ENCODE measurements at places on chromosomes 13 and 19.
A peak's percentile ranks its signal among the peaks of the same experiment; 100 is the strongest.

- no peak overlapping the region for H3K4me3 ChIP-seq
- H3K4me1 ChIP-seq = no peaks in the 10 kb centered on the region
- H3K27ac ChIP-seq = no peak overlapping the region
- no peaks in the 10 kb centered on the region for H3K27me3 ChIP-seq
- no peaks in the 10 kb centered on the region for H3K36me3 ChIP-seq
Observed at GRCh38 chr13:32092496-32092895, 60.9 kb downstream of the FRY start.

DNA sequence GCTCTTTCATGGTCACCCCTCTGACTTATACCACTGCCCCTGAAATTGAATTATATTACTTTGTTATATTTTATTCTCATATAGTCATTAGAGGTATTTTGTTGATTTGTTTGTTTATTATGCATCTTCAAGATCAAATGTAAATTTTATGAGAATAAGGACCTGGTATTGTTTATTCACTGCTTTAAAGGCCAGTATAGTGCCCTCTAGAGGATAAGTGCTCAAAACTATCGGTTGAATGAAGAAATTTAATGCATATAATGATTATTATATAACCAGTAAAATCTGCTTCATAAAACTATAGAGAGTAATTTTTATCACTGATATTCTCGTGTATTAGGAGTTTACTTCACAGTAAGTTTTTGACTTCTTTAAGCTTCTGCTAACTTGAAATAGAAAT lies 1401.9 kb downstream of the SLITRK1 start:
- no peaks in the 10 kb centered on the region for H3K4me1 ChIP-seq
- H3K27ac ChIP-seq = no peak overlapping the region

DNA sequence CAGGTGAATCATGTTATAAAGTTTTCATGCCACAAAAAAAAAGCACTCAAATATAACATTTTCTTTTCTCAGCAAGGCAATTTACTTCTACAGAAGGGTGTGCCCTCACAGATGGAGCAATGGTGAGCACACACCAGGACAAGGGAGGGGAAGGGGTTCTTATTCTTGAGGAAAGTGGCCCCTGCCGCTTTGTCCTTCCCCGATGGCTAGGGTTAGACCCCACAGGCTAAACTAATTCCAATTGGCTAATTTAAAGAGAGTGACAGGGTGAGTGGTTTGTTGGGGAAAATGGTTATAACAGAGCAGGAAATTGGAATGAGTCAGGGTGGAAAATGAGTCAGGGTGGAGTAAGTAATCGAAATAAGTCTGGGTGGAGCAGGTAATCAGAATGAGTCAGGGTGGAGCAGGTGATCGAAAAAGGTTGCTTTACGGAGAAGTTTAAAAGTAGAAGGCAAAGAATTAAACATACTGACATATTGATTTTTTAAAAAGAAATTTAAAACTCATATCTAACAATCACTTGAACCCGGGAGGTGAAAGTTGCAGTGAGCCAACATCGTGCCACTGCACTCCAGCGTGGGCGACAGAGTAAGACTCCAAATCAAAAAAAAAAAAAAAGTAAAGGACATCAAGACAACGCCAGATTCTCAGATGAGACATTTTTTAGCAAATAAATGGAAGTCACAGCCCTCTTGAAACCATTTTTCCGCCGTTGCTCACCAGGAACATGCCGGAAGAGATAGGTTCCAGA lies 813 bp downstream of the ZNF562 start:
- H3K36me3 ChIP-seq = peaks cover 5% of the 10 kb centered on the region
- peak overlapping the region; percentile 79 for H3K4me3 ChIP-seq
- DNase-seq = no peak
- H3K4me1 ChIP-seq = peaks cover 15% of the 10 kb centered on the region
- H3K27me3 ChIP-seq = no peaks in the 10 kb centered on the region
- peak overlapping the region; percentile 95 for H3K27ac ChIP-seq

- H3K4me1 ChIP-seq = no peaks in the 10 kb centered on the region
- no peak for DNase-seq
- H3K4me3 ChIP-seq = no peak overlapping the region
- no peaks in the 10 kb centered on the region for H3K27me3 ChIP-seq
- no peaks in the 10 kb centered on the region for H3K36me3 ChIP-seq
Observed at GRCh38 chr13:85508683-85509329, 290.4 kb downstream of the SLITRK6 start.

GRCh38 chr13:106802917-106803316 lies 235.0 kb upstream of the ARGLU1 start:
- no peak for DNase-seq
- H3K36me3 ChIP-seq = no peaks in the 10 kb centered on the region
- H3K4me1 ChIP-seq = no peaks in the 10 kb centered on the region
- H3K27me3 ChIP-seq = peaks cover under 1% of the 10 kb centered on the region

DNA sequence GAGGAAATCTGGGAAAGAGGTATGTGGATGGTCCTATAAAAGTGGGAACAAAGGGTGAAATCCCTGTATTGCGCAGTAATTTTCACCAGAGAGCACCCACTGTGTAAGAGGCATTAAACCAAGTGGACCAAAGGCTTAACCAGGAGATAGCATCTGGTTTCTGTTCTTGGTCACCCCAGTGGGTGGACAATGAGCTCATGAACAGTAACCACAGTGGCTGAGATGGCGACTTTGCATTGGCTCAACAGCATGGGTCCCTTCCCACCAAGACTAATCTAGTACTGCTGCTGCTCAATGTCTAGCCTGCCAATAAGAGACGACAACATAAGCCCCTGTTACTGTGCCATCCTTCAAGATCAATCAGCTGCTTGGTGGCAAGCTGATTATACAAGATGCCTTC lies 36.6 kb downstream of the CCDC169 start:
- no peak for DNase-seq
- no peak overlapping the region for H3K4me3 ChIP-seq
- no peaks in the 10 kb centered on the region for H3K27me3 ChIP-seq
- no peaks in the 10 kb centered on the region for H3K4me1 ChIP-seq

DNA sequence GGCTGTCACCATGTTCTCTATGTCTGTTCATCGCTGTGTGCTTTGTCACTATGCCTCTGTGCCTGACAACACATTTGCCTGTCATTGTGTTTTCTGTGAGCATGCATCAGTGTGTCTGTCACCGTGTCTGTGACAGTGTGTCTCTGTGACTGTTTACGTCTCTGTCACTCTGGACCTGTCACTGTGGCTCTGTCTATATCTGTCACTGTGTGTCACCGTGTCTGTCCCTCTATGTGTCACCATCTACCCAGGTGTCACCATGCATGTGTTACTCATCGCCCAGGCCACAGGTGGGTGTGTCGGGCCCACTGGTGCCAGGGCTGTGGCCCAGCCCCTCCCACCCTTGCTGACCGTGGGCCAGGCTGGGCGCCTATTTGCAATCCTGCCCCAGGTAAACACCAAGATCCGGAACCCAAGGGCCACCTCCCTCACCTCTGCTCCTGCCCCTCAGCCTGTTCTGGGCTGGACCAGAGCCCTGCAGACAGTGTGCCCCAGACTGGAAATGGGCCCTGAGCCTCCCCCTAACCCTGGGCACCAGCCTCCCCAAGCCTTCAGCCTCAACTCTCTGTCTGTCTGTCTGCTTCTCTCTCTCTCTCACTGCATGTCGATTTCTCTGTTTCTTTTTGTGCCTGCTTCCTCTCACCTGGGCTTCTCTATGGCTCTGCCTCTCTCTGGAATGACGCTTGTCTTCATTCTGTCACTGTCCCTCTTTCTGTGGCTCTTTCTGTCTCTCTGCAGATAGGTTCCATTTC lies 7.7 kb downstream of the IRF2BP1 start:
- H3K36me3 ChIP-seq = peaks cover 18% of the 10 kb centered on the region
- DNase-seq = no peak
- peaks cover 11% of the 10 kb centered on the region for H3K27me3 ChIP-seq
- H3K27ac ChIP-seq = no peak overlapping the region
- peaks cover 29% of the 10 kb centered on the region for H3K4me1 ChIP-seq
- no peak overlapping the region for H3K4me3 ChIP-seq

DNA sequence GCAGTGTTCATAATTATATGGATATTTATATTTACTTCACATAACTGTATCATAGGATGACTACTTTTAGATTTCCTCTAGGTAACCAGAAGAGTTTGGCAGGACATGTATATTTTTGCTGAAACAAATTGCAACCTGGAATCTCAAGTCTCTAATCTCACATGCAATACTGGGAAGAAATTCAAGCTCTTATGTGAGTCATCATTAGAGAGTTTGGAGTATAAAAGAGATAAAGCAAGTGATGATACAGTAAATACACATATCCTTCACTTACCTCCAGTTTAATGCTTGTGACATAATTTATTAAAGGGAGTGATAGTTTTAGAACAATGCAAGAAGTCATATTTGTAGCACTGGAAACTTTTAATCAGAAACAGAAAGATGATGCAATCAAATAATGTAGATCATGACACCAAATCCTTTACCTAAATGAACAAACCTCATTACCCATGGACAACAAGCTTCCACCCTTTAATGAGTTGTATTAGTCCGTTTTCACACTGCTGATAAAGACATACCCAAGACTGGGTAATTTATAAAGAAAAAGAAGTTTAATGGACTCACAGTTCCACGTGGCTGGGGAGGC lies 15.8 kb upstream of the OR7A17 start:
- no peaks in the 10 kb centered on the region for H3K4me1 ChIP-seq
- DNase-seq = no peak
- peaks cover 7% of the 10 kb centered on the region for H3K27me3 ChIP-seq
- no peak overlapping the region for H3K27ac ChIP-seq
- H3K4me3 ChIP-seq = no peak overlapping the region

DNA sequence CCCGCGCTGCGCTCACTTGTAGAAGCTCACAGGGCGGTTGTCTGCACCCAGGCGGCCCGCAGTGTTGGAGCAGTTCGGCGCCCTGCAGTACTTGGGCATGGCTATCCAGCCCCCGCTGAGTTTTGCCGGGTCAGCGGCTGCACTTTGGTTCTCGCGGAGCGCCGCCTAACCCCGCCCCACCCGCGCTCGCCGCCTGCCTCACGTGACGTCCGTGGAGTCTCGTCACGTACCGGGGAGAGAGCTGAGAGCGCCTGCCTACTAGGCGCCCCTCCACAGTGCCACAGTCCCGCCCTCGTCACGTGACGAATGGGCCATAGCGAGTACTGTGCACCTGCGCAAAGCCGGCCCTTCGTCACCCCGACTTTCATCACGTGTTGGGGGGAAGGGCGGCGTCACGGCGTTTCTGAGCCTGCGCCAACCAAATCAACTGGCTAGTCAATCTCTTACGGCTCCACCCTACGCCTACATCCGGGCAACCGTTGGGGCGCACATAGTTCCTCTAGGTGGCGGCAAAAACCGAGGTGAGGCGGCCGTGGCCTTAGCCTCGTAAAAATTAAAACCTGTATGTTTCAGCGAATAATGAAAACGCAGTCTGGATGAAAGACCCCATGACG lies at the start of gene THAP8:
Gene THAP8, minus strand, starts transcription at position 167 of the 614 bp plus-strand sequence. Its CDS starts 68 bp downstream, at position 99.
- peaks cover 23% of the 10 kb centered on the region for H3K4me1 ChIP-seq
- peak within 1 kb of the TSS; percentile 81 for H3K4me3 ChIP-seq
- no peaks in the 10 kb centered on the region for H3K36me3 ChIP-seq
- H3K27ac ChIP-seq = peak within 1 kb of the TSS; percentile 99
- peak; percentile 100 for DNase-seq

- no peak for DNase-seq
- no peak overlapping the region for H3K27ac ChIP-seq
- H3K36me3 ChIP-seq = no peaks in the 10 kb centered on the region
- H3K27me3 ChIP-seq = no peaks in the 10 kb centered on the region
- H3K4me3 ChIP-seq = no peak overlapping the region
Observed at GRCh38 chr13:41008349-41008980, 10.7 kb downstream of the ELF1 start.

GRCh38 chr19:51830274-51830673 lies 35.3 kb downstream of the FPR3 start:
- H3K4me3 ChIP-seq = no peak overlapping the region
- no peak overlapping the region for H3K27ac ChIP-seq
- H3K27me3 ChIP-seq = no peaks in the 10 kb centered on the region
- no peaks in the 10 kb centered on the region for H3K4me1 ChIP-seq

GRCh38 chr19:31385744-31386143 lies 36.5 kb upstream of the TSHZ3 start:
- DNase-seq = no peak
- H3K4me1 ChIP-seq = peaks cover 3% of the 10 kb centered on the region
- H3K36me3 ChIP-seq = no peaks in the 10 kb centered on the region
- no peak overlapping the region for H3K4me3 ChIP-seq
- H3K27me3 ChIP-seq = no peaks in the 10 kb centered on the region

DNA sequence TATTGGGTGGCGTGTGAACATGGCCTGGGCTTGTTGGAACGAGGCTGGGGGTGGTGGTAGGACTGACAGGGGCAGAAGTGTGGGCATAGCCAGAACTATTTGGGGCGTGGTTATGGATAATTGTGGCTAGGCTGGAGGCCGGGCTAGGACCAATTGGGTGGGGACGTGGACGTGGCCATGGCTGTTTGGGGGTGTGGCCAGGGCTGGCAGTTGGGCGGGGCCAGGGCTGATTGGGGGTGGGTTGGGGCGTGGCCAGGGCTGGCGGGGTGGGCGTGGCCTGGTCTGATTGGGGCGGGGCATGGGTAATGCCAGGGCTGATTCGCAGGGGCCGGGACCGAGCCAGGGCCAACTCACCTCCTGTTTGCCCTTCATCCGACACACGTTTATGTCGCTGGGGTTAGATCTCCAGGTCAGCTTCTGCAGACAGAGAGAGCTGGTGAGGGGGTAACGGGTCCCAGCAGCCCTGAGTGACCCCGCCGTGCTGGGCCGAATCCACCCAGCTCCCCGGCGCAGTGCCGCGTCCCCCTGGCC lies 2.8 kb downstream of the SEMA6B start:
- H3K4me1 ChIP-seq = peaks cover 5% of the 10 kb centered on the region
- no peak for DNase-seq
- H3K27me3 ChIP-seq = no peaks in the 10 kb centered on the region
- H3K36me3 ChIP-seq = peaks cover 67% of the 10 kb centered on the region
- no peak overlapping the region for H3K4me3 ChIP-seq

DNA sequence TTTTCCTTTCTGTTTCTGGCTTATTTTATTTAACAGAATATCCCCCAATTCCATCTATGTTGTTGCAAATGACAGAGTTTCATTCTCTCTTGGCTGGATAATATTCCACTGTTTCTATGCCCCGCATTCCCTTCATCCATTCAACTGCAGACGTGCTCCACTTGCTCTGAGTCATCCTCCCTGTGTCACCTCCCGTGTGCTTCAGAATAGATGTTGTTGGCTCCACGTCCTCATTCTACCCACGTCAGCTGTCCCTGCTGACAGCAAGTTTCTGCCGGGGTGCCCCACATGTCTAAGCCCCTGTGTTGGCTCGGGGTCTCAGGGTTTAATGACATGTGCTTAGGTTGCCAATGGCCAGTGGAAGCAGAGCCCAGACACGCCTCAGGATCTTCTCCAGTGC lies 1041.0 kb downstream of the UQCRFS1 start:
- no peak for DNase-seq
- peaks cover 9% of the 10 kb centered on the region for H3K4me1 ChIP-seq
- no peaks in the 10 kb centered on the region for H3K36me3 ChIP-seq
- H3K4me3 ChIP-seq = no peak overlapping the region
- no peaks in the 10 kb centered on the region for H3K27me3 ChIP-seq

DNA sequence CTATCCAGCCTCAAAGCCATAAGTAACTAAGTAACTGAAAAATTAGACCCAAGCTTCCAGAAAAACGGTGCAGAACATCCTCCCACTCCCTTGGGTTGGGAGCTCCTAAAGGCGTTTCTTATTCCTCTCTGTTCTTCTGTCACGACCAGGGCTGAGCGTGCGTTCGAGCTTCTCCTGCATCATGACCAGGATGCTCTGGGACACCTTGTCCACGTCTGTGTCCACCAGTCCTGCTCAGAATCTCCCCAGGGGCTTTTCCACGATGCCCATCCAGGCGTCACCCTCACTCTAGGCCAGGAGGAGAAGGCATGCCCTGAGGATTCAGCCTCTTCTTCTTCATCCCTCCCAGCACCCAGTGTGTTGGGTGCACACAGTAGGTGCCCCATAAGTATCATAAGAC lies 37.8 kb upstream of the GAS6 start:
- peaks cover 3% of the 10 kb centered on the region for H3K4me1 ChIP-seq
- DNase-seq = no peak
- no peak overlapping the region for H3K4me3 ChIP-seq
- H3K27ac ChIP-seq = no peak overlapping the region

- DNase-seq = no peak
- H3K4me1 ChIP-seq = no peaks in the 10 kb centered on the region
- no peak overlapping the region for H3K4me3 ChIP-seq
Observed at GRCh38 chr19:41774515-41774980, 19.2 kb downstream of the CEACAM6 start.

Measured in spinal cord (tissue), 10 donors.